Heart left ventricle (tissue), 16 donors: ENCODE measurements at places on chromosomes 13 and 19.
A peak's percentile ranks its signal among the peaks of the same experiment; 100 is the strongest.

DNA sequence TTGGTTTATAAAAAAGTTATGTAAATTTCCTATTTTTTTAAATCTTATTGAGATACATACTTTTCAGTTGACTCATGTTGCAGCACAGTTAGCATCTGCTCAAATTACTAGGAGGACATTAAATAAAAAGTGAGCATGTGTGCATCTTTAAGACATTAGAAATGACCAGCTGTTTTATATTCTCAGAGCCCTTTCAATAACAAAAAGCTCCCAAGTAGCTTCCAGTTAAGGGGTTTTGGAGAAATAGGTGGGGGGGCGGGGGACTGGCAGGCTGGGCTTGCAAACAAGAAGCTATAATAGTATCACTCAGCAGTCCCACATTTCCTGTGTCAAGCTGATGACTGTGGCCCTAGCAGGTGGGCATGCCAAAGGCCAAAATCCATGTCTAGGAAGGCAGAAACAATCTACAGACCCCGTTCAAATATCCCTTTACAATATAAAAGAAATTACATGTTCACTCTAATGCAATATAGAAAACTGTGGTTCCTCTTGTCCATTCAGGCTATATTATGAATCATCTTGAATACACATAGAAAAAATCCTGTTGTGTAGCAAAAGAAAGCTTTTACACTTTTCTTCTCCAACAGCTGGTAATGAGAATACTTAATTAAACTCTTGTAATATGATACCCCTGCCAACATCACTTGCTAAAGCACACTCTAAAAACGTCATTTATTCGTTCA, 1713.2 kb upstream of the SLC10A2 start:
- no peak for DNase-seq
- H3K36me3 ChIP-seq = no peaks in the 10 kb centered on the region
- no peaks in the 10 kb centered on the region for H3K27me3 ChIP-seq
- no peaks in the 10 kb centered on the region for H3K4me1 ChIP-seq
- H3K4me3 ChIP-seq = no peak overlapping the region

- H3K27me3 ChIP-seq = no peaks in the 10 kb centered on the region
- H3K36me3 ChIP-seq = no peaks in the 10 kb centered on the region
- H3K4me1 ChIP-seq = no peaks in the 10 kb centered on the region
- H3K4me3 ChIP-seq = no peak overlapping the region
- H3K27ac ChIP-seq = no peak overlapping the region
Observed at GRCh38 chr13:75693227-75693626, 57.1 kb downstream of the LMO7 start.

GRCh38 chr13:51999921-52000320, 11.3 kb downstream of the ATP7B start:
- no peak overlapping the region for H3K27ac ChIP-seq
- H3K4me3 ChIP-seq = no peak overlapping the region
- no peaks in the 10 kb centered on the region for H3K27me3 ChIP-seq
- H3K36me3 ChIP-seq = no peaks in the 10 kb centered on the region
- no peak for DNase-seq

GRCh38 chr13:111288276-111288675, 32.2 kb upstream of the TEX29 start:
- no peaks in the 10 kb centered on the region for H3K4me1 ChIP-seq
- peaks cover 100% of the 10 kb centered on the region for H3K36me3 ChIP-seq
- no peaks in the 10 kb centered on the region for H3K27me3 ChIP-seq
- H3K4me3 ChIP-seq = no peak overlapping the region
- no peak overlapping the region for H3K27ac ChIP-seq

DNA sequence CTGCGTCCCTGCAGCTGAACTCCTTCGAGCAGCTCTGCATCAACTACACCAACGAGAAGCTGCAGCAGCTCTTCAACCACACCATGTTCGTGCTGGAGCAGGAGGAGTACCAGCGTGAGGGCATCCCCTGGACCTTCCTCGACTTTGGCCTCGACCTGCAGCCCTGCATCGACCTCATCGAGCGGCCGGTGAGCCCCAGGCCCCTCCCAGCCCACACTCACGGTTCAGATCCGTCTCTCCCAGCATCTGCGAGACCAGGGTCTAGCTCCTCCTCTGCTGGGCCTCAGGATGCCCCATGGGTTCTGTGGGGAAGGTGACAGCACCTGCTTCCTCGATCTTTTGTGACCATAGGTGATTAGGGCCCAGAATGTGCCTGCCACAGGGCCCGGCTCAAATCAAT, 46.2 kb downstream of the MYH14 start:
- H3K4me1 ChIP-seq = no peaks in the 10 kb centered on the region
- H3K36me3 ChIP-seq = no peaks in the 10 kb centered on the region
- no peak overlapping the region for H3K27ac ChIP-seq
- no peak overlapping the region for H3K4me3 ChIP-seq

- H3K4me3 ChIP-seq = peak within 1 kb of the TSS; percentile 53
- peak; percentile 77 for DNase-seq
- H3K4me1 ChIP-seq = peaks cover 12% of the 10 kb centered on the region
Observed at GRCh38 chr19:17847538-17848366, at the start of gene JAK3. Gene JAK3 (minus strand): TSS chr19:17847982. CDS start chr19:17844417, 3,565 bp downstream.

- no peak for DNase-seq
- H3K4me3 ChIP-seq = no peak overlapping the region
- H3K27ac ChIP-seq = no peak overlapping the region
- H3K36me3 ChIP-seq = no peaks in the 10 kb centered on the region
- no peaks in the 10 kb centered on the region for H3K27me3 ChIP-seq
Observed at GRCh38 chr13:74683411-74683810, 549.2 kb upstream of the KLF12 start.

DNA sequence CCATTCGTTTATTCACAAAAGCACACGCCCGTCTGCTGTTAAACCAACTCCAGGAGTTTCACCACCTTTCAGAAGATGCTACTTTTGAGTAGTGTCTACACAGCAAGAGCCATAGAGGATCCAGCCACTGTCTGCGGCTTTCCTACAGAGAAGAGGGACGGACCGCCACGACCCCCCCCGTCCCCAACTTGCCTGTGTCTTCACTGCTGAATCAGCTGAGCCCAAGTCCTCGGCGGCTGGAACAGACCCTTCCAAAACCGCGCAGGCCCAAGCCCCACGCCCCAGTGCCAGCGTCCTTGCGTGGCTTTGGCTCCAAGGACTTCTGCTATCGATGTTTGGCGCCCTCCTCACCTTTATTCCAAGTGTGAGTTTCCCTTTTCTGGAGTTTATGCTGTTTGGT, 65.1 kb downstream of the SPACA7 start:
- peaks cover 42% of the 10 kb centered on the region for H3K27me3 ChIP-seq
- no peak for DNase-seq
- no peak overlapping the region for H3K27ac ChIP-seq

DNA sequence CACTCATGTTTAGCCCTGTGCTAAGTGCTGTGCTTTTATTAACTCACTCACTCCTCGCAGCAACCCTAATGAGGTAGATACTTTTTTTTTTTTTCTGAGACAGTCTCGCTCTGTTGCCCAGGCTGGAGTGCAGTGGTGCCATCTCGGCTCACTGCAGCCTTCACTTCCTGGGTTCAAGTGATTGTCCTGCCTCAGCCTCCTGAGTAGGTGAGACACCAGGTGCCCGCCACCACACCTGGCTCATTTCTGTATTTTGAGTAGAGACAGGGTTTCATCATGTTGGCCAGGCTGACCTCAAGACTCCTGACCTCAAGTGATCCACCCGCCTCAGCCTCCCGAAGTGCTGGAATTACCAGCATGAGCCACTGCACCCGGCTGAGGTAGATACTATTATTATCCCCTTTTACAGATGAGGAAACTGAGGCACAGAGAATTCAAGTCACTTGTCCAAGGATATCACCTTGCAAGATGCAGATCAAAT, 2.5 kb downstream of the ITPKC start:
- H3K4me1 ChIP-seq = peaks cover 6% of the 10 kb centered on the region
- H3K27me3 ChIP-seq = no peaks in the 10 kb centered on the region
- peak overlapping the region; percentile 96 for H3K27ac ChIP-seq
- H3K4me3 ChIP-seq = peak overlapping the region; percentile 77
- H3K36me3 ChIP-seq = peaks cover 17% of the 10 kb centered on the region

GRCh38 chr19:57583521-57584416, at the start of gene ZIK1:
Gene ZIK1 (plus strand): TSS chr19:57584145. CDS start chr19:57584357, 212 bp downstream.
- DNase-seq = peak; percentile 95
- peak within 1 kb of the TSS; percentile 64 for H3K27ac ChIP-seq
- peaks cover under 1% of the 10 kb centered on the region for H3K36me3 ChIP-seq
- peak within 1 kb of the TSS; percentile 81 for H3K4me3 ChIP-seq
- H3K4me1 ChIP-seq = no peaks in the 10 kb centered on the region

- no peaks in the 10 kb centered on the region for H3K27me3 ChIP-seq
- H3K27ac ChIP-seq = no peak overlapping the region
- H3K4me3 ChIP-seq = no peak overlapping the region
- DNase-seq = no peak
Observed at GRCh38 chr13:30702006-30702405, 33.3 kb upstream of the ALOX5AP start.

DNA sequence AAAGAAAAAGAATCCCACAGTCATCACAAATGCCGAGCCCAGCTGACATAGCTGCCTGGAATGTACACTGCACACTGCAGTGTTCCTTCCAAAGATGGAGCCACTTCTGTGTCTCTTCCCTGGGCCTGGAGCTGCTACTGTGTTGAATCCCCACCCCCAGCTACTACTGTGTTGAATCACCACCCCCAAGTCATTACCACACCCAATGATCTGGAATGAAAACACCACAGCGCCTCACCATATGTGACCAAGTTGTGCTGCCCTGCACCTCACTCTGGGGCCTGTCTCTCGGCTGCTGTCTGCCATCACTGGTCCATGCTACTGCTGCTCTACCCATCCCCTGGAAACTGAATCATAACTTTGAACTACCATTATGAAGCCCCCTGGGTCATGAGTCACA, 861.2 kb downstream of the UQCRFS1 start:
- H3K4me3 ChIP-seq = no peak overlapping the region
- no peaks in the 10 kb centered on the region for H3K27me3 ChIP-seq
- no peaks in the 10 kb centered on the region for H3K36me3 ChIP-seq
- no peaks in the 10 kb centered on the region for H3K4me1 ChIP-seq

- H3K4me3 ChIP-seq = no peak within 1 kb of the TSS
- no peak for DNase-seq
- H3K27me3 ChIP-seq = no peaks in the 10 kb centered on the region
- no peak within 1 kb of the TSS for H3K27ac ChIP-seq
- H3K4me1 ChIP-seq = peaks cover 4% of the 10 kb centered on the region
Observed at GRCh38 chr19:3708207-3708931, at the start of gene TJP3. Gene TJP3 (plus strand): TSS chr19:3708384. CDS start chr19:3728433, 20,049 bp downstream.

DNA sequence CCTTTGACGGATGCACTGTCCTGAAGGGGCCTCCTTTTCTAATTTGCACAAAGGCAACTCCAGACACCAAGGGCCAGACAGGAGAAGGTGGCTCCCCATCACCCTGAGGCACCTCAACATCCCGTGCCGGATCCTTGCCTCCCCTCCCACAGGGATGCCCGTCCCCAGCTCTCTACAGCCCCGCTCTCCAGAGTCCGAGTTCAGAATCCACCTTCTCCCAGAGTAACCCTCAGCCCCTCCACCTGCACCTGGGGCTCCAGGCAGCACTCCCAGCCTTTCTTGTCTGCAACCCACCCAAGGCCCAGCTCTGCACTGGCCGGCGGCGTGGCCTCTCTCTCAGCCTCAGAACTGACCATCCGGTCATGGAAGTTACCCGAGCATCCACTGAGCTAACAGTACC, 4.8 kb downstream of the NDUFB7 start:
- no peak overlapping the region for H3K27ac ChIP-seq
- DNase-seq = no peak
- H3K27me3 ChIP-seq = no peaks in the 10 kb centered on the region
- H3K4me1 ChIP-seq = peaks cover 20% of the 10 kb centered on the region
- H3K36me3 ChIP-seq = peaks cover 4% of the 10 kb centered on the region

DNA sequence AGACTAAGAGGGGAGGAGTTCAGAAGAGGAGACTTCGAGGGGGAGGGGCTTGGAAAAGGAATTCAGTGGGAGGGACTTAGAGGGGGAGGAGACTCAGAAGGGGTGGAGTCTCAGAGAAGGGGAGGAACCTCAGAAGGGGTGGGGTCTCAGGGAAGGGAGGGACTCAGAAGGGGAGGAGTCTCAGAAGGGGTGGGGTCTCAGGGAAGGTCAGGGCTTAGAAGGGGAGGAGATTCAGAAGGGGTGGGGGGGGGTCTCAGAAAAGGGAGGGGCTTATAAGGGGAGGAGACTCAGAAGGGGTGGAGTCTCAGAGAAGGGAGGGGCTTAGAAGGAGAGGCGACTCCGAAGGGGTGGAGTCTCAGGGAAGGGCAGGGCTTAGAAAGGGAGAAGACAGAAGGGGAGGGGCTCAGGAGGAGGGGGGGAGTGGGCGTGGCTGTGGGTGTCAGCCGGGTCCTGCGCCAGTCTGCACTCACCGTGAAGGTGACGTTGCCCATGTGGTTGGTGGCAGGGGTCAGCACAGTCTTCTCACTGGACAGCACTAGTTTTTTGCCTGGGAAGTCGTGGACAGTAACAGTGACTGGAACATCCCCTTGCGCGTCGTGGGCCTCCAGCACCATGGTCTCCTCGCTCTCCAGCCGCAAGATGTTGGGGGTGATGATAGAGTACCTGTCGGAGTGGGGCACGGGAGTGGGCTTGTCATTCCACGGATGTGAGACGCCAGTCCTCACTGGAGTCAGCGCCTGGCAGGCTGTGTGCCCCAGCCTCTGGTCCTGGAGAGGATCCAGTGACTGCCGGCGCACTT, 1.5 kb downstream of the C3 start:
- H3K4me3 ChIP-seq = peak overlapping the region; percentile 7
- H3K27ac ChIP-seq = no peak overlapping the region
- no peak for DNase-seq
- H3K4me1 ChIP-seq = no peaks in the 10 kb centered on the region

DNA sequence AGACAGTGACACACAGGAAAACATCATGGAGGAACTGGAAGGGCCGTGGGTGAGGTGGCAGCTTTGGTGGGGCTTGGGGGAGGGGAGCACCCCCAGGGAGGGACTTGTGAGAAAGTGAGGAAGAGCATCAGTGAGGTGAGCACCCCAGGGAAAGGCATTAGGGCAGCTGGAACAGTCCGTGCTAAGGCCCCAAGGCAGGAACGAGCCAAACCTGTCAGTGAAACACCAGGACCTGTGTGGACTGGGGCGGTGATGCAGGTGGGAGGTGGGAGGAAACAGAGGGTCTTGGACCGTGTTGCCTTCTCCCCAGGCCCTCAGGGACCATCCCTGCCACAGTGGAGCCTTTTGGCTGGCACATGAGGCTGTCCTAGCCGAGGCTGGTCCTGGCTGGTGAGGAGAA, 17.3 kb upstream of the SLC7A10 start:
- DNase-seq = no peak
- H3K4me1 ChIP-seq = no peaks in the 10 kb centered on the region
- H3K4me3 ChIP-seq = no peak overlapping the region
- peaks cover 8% of the 10 kb centered on the region for H3K27me3 ChIP-seq

GRCh38 chr19:29278716-29279115, 65.8 kb upstream of the UQCRFS1 start:
- H3K27me3 ChIP-seq = no peaks in the 10 kb centered on the region
- H3K27ac ChIP-seq = no peak overlapping the region
- no peaks in the 10 kb centered on the region for H3K36me3 ChIP-seq
- no peaks in the 10 kb centered on the region for H3K4me1 ChIP-seq
- H3K4me3 ChIP-seq = no peak overlapping the region

- H3K27me3 ChIP-seq = no peaks in the 10 kb centered on the region
- DNase-seq = no peak
- H3K4me1 ChIP-seq = no peaks in the 10 kb centered on the region
- peaks cover 70% of the 10 kb centered on the region for H3K36me3 ChIP-seq
- no peak overlapping the region for H3K27ac ChIP-seq
- no peak overlapping the region for H3K4me3 ChIP-seq
Observed at GRCh38 chr19:41893899-41894298, 10.9 kb downstream of the ARHGEF1 start.

- H3K27ac ChIP-seq = no peak overlapping the region
- DNase-seq = no peak
- no peak overlapping the region for H3K4me3 ChIP-seq
- no peaks in the 10 kb centered on the region for H3K4me1 ChIP-seq
- H3K36me3 ChIP-seq = no peaks in the 10 kb centered on the region
Observed at GRCh38 chr13:23766283-23766682, 122.9 kb downstream of the MIPEP start.
